Renal cortical epithelial cell (primary cell): ENCODE measurements at places on chromosomes 7 and 10.

GRCh38 chr10:94423627-94424026, 21.3 kb downstream of the TBC1D12 start:
- DNase-seq: no peak

DNA sequence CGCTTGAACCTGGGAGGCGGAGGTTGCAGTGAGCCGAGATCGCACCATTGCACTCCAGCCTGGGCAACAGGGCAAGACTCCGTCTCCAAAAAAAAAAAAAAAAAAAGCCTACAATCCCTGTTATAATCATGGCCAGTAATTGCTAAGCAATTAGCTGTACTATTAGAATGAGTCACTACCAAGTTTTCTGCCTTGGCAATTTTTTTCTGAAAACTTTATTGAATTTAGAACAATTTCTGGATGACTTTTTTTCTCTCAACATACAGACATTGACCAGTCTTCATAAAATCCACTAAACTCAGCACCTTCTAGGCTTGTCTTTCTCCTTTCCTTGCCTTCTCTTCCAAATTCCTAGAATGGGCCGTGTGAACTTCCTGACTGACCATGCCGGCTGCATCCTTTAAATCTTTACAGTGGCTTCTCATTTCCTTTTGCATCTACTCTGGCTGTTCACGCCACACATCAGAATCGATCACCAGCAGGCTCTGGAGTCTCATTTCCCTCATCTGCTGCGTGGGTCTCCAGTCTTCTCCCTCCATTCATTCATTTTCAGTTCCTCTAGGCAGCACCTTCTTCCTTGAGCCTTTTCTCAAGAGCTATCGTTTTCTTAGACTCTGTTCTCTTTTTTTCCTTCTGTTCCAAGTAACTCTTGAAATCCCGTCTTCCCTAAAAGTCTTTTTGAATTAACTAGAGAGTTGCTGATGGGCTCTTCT, 107.9 kb downstream of the KAT6B start:
- no peak for DNase-seq

- DNase-seq: no peak
These were observed 13.3 kb downstream of the GPR37 start for GRCh38 chr7:124752310-124752709.

GRCh38 chr7:69840248-69840647, 242.0 kb downstream of the AUTS2 start:
- no peak for DNase-seq

GRCh38 chr10:127310430-127310829, 114.0 kb upstream of the INSYN2A start:
- DNase-seq: no peak

DNA sequence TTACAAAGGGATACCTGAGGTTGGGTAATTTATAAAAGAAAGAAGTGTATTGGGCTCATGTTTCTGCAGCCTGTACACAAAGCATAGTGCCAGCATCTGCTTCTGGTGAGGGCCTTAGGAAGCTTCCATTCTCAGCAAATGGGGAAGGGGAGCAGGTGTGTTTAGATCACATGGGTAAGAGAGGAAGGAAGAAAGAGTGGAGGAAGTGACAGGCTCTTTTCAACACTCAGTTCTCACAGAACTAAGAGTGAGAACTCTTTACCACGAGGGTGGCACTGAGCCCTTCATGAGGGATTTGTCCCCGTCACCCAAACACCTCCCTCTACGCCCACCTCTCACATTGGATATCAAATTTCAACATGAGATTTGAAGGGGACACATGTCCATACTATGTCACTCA, 506 bp upstream of the FAM170B start:
- no peak for DNase-seq
